ENCODE measurements at places on chromosomes 13 and 19.

DNA sequence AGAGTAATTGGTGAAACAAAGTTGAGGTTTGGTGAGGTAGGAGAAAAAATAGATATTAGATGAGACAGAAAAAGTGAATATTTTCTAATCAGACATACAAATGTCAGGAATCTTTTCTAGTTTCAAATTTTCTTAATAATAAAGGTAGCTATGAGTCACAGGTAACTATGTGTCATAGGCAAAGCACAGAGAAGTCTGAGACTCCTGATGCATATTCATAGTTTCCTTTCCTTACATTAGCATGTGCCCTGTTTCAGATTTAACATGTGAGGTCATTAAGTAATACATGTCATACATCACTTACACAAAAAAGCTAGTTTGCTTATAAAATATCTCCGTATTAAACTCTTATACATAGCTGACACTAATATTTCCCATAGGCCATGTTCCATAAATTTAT lies 1141.3 kb upstream of the PCDH20 start:
- no peak for DNase-seq

GRCh38 chr13:21825186-21825585 lies 154.3 kb downstream of the FGF9 start:
- DNase-seq: no peak

- DNase-seq: no peak
Measured at GRCh38 chr13:39916330-39916729, 260.9 kb downstream of the COG6 start.

GRCh38 chr13:72534951-72535640 lies 192.3 kb downstream of the MZT1 start:
- no peak for DNase-seq

DNA sequence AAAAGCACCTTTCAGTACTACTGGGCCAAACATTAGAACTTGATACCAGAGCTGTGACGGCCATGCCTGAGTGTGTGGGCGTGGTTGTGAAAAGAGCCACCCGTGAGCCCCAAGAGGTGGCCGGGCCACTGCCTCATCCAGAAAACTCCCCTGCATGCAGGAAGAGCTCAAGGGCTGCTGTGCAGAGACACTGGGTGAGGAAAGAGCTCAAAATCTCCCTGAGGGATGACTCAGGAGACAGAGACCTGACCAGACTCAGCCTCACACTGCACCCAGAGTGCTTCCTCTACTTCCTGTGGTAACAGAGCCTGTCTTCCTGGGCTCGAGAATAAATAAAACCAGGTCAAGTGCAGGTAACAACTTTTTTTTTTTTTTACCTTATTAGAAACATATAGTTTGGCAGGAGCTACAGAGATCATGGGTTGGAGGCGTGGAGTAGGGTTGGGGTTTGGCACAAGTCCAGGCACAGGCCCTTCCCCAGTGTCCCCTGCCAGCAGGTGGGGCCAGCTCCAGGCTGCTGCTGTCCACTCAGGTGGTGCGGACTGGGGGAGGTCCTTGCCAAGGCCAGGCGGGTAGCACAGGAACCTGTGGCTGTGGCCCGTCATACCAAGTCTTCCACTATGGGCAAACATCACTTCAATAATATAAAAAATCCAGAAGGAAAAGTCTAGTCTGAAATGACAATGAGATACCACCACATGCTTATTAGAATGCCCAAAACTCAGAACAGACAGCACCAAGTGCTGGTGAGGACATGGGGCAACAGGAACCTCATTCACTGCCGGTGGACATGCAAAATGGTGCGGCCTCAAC lies 25.5 kb downstream of the ELL start:
- no peak for DNase-seq

DNA sequence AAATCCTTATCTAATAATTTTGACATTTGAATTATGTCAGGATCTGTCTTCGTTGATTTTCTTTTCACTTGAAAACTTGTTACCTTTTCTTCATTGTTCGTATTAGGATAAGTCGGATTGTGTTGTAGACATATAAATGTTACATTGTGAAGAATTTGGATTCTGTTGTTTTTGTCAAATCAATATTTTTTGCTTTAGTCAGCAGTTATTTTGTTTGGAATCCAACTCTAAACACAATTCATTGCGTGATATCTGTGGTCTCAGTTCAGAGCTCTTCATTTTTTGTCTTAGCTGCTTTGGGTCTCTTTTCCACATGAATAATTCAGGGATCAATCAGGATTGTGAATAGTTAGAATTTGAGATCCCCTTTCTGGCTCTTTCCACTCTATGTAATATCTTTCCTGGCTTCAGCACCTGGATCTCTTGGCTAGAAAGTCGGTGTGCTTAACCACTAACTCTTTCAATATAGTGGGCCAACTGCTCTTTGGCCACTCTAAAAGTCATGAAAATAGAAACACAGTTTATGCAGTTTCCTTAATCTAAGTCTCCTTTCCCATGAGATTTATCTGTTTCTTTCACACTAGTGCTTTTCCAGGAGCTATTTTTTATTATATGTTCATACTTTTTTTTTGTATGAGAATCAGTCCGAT lies 2494.2 kb upstream of the PCDH20 start:
- no peak for DNase-seq

DNA sequence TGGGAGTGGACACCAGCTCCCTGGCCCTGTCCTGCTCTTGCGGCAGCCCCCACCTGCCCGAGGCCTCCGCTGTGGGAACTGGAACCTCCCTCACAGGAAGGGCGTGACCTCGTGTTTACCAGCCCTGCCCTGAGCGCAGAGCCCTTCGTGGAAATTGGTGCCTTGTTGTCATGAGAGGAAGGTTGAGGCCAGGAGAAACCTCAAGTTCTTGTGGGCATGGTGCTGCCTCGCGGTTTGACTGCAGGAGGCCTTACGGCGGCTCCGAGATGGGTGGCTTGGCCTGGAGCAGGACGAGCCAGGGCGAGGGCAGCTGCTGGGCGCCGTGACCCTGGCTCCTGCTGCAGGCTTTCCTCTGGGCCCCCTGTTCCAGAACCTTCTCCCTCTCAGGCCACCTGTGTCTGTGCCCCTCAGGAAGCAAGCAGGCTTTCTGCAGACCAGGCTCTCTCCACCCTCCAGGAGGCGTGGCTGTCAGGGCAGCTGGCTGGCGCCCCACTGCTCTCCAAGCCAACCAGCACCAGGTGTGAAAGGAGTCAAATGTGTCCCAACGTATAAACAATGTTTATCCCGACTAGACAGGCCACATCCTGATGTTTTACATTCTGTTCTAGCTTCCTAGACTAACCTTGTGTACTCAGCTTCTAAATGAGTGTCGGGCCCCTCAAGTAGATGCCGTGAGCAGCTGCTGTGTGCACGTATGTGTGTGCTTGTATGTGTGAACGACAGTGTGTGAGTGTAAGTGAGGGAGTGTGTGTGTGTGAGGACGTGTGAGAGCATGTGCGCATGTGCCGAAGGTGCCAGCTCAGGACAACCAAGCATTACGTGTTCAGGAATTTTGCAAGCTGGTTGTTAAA lies 10.4 kb upstream of the RASA3 start:
- DNase-seq: no peak

DNA sequence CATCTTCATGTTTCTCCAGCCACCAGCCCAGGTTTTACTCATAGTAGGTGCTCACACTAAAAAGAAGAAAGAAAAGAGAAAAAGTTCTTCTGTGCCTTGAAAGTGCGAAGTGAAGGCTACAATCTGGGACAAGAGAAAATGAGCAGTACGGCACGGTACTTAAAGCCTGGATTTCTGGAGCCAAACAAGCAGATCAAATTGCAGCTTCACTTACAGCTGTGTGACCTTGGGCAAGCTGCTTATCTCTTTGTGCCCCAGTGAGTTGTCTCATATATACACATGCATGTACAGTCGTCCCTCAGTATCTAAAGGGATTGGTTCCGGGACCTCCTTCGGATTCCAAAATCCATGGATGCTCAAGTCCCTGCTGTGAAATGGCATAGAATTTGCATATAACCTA lies 41.8 kb downstream of the GSX1 start:
- DNase-seq: no peak

DNA sequence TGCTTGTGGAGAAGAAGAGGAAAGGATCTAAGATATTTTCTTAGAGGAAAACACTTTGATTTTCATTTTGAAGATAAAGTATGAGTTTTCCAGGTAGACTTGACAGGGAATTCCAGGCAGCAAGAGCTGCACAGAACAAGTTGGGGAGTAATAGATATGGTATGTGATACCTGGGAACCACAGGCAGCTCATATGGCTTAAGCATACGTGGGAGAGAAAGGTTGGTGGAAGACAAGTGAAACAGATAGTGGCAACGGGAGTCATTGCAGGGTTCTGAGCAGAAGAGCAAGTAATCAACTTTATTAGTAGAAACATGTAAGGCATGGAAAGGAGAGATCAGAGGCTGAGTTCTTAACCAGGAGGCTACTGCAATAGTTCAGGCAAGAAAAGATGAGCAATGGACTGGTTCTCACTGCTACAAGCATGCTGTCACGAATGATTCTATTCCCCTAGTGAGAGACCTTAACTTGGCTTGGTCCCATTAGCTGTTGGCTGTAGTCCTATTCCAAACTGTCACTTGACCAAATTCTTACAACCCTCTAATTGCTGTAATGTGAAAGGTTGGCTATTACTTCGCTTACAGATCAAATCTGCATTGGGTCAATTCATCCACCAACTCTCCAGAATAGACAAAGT lies 217.9 kb downstream of the VWA8 start:
- no peak for DNase-seq

DNA sequence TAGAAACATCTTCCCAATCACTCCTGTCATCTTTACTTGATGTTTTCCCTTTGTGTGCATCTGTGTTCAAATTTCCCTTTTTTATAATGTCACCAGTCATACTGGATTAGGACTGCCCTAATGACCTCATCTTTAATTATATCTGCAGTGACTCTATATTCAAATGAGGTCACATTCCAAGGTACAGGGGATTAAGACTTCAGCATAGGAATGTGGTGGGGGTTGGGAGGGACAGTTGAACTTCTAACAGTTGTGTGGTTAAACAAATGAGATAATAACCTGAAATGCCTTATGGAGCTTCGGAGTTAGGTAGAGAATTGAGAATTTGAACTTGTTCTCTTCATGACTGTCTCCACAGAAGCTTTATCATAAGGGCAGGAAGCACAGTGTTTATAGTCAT lies 23.0 kb downstream of the PAN3 start:
- DNase-seq: no peak

DNA sequence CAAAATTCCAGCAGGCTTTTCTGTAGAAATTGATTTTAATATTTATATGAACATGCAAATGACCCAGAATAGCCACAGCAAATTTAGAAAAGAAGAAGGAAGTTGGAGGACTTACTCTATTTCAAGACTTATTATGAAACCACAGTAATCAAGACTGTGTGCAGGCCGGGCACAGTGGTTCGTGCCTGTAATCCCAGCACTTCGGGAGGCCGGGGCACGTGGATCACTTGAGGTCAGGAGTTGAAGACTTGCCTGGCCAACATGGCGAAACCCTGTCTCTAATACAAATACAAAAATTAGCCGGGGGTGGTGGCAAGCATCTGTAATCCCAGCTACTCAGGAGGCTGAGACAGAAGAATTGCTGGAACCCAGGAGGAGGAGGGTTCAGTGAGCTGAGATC lies 6.0 kb upstream of the FFAR2 start:
- no peak for DNase-seq

DNA sequence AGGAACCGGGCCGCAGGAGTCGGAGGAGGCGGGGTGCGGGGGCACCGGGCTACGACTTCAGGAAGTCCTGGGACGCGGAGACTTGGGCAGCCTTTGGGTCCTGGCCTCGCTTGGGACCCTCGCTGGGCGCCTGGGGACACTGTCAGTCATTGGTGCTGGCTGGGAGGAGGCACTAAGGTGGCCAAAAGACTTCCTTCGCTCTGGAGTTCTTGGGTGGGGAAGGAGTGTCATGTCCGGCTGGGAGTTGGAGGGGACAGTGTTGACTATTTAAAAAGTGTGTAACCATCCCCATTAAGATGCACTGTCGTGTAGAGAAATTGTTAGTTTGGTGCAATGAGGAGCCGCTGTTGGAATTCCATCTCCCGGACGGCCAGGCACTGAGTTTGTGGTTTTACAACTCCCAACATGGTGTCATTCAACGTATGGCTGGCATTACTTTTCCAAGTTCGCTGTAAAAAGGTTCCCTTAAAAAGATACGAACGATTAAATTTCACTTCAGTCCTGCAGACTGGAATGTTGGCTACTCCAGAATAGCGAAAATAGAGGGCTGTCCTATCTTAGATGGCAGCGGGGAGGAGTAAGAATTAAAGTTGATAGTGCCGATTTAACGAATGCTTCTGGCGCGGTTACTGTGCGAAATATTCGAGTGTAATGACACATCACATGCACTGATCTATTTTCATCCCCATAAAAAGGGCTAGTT lies 776 bp downstream of the DNAJC3 start:
- DNase-seq: no peak

DNA sequence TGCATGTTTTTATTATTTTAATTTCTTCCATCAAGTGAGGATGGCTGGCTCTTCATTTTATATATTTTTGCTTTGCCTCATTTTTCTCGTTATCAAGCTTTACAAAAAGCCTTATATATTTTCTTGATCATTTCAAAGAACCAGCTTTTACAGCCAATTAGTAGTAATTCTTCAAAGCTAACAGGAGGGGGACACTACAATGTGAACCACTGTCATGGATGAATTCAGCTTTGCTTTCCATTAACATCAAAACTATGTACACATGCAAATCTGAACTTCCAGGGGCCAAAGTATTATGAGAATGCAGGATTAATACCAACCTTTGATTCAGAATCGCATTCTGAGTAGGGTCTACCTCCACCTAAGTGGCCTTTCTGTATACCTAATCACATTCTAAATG lies 11.1 kb downstream of the UQCRFS1 start:
- no peak for DNase-seq

DNA sequence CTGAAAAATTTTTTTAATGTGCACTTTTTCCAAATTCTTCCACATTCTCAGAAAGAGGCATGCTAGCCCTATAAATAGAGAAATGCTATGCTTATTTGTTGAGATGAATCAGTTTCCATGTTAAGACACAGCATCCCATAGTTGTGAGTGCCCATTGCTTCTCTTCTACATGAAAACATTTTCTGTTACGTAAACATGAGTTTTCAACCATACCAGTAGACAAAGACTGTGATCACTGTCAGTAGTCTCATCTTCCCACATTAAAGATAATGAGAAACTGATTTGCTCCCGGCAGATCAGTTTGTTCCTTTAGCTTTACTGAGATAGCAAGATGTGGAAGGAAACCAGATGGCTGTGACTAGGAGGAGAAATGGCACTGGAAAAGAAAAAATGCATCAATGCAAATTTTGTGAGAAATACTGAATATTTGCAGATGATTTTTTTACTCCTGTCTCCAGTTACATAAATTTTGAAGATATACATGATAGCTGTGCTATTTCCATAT lies 45.8 kb upstream of the UFM1 start:
- DNase-seq: no peak

GRCh38 chr13:31441800-31442510 lies 242.2 kb downstream of the B3GLCT start:
- no peak for DNase-seq
